Activated CD4-positive, alpha-beta T cell treated with anti-CD3 and anti-CD28 coated beads, Interleukin-2, amount 10 ng/mL, durations not matched to agents 7 days and 5 days (primary cell): ENCODE measurements at places on chromosomes 5 and 9. TPM values are rescaled to one million over a fixed set of nuclear protein-coding genes. Genes with fewer than 3 reads are reported as not detected.

DNA sequence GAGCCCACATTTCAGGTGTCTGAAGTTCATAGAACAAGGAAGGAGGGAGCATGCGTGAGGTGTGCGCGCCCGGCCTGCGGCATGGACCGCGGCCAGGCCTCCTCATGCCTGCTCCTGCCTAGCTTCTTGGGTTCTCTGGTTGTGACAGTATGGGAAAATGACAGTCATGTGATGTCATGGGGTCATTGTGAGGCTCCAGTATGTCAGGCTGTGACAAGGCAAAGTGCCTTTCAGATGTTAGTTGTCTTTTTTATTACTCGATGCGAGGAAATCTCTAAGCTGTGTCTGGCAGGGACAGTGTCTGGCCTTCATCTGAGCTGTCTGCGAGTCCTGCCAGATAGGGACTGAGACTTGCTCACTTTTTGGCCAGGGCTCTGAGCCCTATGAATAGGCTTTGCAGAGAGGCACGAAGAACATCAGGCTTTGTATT lies 13.3 kb downstream of the UCK1 start:
- no peak for DNase-seq

GRCh38 chr5:83058726-83059125 lies 18.5 kb downstream of the TMEM167A start:
- DNase-seq, result no peak

DNA sequence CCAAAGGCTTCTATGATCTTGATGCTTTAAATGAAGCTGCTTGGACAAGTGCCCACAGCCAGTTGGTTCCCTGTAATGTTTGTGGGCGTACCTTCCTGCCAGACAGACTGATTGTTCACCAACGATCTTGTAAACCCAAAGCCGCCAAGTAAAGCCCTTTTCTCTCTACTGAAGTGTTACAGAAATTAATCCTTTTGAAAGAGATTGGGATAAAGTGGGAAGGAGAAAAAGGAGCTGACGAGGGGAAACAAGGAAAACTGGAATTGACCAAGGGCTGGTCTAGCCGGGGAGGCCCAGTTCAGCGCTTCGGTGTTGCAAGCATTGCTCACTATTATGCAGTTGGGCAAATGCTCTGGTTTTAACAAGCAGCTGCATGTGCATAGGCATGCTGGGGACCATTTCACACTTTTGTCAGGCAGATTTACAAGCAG lies 53.2 kb downstream of the ZNF474 start:
- no peak for DNase-seq

DNA sequence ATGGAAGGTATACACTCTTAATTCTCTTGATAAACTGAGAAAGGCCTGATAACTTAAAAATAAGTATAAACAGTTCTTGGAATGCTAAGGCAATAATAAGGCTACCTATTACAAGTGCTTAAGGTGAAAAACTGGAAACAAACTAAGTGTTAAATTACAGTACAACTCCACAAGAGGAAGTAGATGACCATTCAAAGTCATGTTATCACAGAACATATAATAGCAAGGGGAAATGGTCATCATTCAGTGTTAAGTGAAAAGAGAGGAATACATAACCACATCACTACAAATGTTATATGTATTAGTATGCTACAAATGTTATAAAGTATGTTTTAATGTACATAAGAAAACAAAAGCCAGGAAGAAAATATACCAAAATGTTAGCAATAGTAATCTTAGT lies 135.9 kb downstream of the CCDC192 start:
- DNase-seq, result no peak

DNA sequence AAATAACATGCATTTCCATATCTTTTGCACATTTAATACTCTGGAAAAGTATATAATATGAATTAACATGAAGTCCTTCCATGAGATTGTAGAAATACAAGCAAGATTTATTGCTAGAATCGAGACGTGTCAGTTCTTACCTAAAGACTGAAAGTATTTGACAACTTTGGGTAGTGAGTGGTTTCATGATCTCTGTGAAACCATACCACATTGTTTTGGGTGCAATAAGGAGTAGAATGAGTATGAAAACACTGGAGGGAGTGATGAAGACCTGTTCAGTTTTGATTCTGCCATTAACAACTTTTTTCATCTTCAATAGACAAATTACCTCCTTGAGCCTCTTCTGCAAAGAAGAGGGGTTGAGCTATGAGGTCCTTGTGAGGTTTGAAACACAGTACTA lies 133.7 kb downstream of the NUDT12 start:
- DNase-seq, result no peak

- no peak for DNase-seq
Measured at GRCh38 chr5:51685419-51685818, 302.2 kb downstream of the ISL1 start.

- peak; percentile 51 for DNase-seq
Measured at GRCh38 chr5:65927503-65928321, 1.3 kb downstream of the ERBIN start.

GRCh38 chr5:154351566-154351965 lies 94.2 kb upstream of the SAP30L start:
- DNase-seq, result no peak

DNA sequence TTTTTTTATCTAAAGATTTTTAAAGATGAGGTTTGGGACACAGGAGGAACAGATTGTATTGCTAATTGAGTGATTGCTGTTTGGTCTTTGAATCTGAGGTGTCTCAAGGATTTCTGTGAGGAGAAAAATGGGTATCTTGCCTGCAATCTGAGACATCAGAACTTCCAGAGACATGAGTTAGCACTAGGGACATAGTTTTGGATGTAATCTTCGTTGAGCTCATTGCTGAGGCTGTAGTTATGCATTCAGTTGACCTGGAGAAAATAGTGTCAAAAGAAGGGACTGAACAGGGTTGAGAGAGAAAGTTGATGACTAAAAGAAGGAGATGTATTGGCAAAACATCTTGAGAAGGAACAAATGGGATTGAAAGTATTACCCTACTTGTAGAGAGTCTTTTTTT lies 24.6 kb downstream of the C9orf85 start:
- no peak for DNase-seq

DNA sequence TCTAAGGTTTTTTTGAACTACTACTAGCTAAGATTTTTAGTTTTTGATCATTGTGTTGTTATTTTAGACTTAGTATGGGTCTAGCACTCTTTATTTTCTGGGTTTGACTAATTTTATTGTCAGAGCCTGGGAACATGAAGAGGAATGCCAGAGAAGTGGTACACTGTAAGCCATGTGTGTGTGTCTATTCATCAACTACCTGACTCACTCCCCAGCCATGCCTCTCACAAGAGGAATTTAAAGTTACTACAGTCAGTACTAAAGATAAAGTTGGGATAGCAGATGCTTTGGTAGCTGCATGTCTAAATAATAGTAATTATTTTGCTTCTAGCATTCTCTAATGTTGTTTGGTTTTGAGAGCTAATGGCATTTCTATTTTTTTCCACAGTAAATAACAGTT lies 264.8 kb downstream of the CSNK1G3 start:
- DNase-seq, result no peak

DNA sequence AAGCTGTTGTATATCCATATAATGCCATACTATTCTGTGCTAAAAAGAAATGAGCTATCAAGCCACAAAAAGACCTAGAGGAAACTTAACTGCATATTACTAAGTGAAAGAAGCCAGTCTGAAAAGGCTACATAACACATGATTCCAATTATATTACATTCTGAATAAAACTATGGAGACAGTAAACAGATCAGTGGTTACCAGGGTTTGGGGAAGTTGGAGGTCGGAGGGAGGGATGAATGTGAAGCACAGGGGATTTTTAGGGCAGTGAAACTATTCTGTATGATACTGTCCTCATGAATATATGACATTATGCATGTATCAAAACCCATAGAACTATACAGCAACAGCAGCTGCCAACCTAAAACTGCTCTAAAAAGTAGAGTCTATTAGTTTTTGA lies 5.6 kb upstream of the RFK start:
- DNase-seq, result no peak

- DNase-seq, result no peak
Measured at GRCh38 chr5:74575741-74576538, 64.6 kb downstream of the ENC1 start.

DNA sequence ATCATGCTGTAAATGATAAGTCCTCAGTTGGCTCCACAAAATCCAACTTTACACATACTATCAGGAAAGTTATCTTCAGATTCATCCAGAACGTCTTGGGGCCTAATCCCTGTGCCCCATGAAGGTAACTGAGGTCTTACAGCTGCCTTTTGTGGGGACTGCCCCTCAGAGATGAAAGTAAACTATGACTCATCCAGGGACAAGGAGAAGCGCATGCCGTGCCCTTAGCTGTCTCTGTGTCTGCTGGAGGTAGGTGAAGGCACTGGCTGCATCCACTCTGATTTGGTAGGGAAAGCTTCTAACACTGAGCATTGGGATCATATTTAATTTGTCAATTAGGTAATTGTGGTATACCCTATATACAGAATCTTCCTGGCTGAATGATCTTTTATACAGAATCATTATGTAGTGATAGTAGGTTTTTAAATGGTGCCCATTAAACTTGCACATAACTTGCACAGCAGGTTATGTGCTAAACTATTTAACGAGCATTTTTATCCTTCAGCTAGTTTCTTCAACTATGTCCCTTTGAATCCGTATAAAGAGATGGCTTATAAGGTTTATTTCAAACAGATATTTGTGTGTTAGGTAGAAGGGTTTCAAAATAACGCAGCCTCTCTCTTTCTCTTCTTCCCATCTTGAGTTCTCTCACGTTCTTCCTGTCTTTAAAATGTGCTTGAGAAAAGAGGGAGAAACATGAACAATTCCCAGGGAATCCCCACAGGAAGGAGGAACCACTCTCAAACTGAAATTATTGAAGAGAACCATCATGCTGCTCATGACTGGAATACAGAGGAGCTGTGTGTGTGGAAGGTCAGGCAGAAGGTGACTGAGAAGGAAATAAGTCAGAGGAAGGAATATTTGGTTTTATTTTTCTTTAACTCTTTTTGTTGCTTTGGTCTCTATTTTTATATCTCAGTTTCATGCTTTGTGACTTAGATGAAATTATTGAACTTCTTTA lies 250.9 kb downstream of the CD180 start:
- DNase-seq, result no peak

- no peak for DNase-seq
Measured at GRCh38 chr9:120386390-120387131, 193.4 kb downstream of the CDK5RAP2 start.

- peak; percentile 17 for DNase-seq
Measured at GRCh38 chr9:5326893-5327548, 12.7 kb downstream of the RLN1 start.

Gene NUTM2F
- not detected for total RNA-seq

Gene RETREG1
- total RNA-seq, result 48.4 TPM

Gene SETX
- total RNA-seq, result 62.8 TPM

Gene HTR1A
- total RNA-seq, result not detected

Gene CDX1
- not detected for total RNA-seq

Gene CXXC5
- 0.99 TPM for total RNA-seq

Gene F12
- 0.22 TPM for total RNA-seq

Gene TYRP1
- not detected for total RNA-seq

Gene SPATA9
- not detected for total RNA-seq
